ENCODE measurements at places on chromosomes 4 and X. TPM values are rescaled to one million over a fixed set of nuclear protein-coding genes. Genes with fewer than 3 reads are reported as not detected.

Gene TRPC3
- 8.7 TPM for total RNA-seq

Gene TMEM255A
- 1.7 TPM for total RNA-seq

Gene AMELX
- not detected for total RNA-seq

Gene CT45A5
- total RNA-seq, result 0.72 TPM

Gene KIAA0232
- total RNA-seq, result 27.9 TPM

Gene KCNE5
- not detected for total RNA-seq

Gene CXXC4
- 9.6 TPM for total RNA-seq

Gene SULT1B1
- total RNA-seq, result 7.9 TPM

Gene DGKK
- under 0.01 TPM for total RNA-seq

DNA sequence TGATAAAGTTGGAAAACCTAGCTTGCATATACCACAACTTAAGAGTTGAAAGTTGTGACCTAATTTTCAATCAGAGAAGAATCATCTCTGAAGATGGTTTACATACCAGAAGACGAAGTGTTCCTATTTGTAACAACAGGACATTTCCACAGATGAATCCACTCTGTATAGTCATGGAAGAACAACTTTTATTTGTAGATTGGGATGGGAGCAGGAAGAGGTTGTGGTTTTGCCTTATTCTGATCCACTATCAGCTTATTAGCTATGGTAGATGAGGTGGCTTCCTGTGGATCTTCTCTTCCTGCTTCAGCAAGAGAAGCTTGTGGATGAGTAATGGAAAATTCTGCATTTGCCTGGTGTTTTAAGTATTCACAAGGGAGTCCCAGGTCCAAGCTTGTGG, 18.6 kb upstream of the SUPT20HL1 start:
- DNase-seq, result no peak

DNA sequence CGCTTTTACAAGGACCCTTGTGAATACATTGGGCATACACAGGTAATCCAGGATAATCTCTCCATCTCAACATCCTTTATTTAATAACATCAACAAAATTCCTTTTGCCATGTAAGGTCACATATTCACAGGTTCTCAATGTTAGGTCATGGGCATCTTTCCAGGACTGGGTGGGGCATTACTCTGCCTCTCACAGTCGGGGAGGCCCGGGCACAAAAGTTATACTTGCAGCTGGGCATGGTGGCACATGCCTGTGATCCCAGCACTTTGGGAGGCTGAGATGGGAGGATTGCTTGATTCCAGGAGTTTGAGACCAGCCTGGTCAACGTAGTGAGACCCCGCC, 93.7 kb upstream of the AP1S2 start:
- DNase-seq, result no peak

DNA sequence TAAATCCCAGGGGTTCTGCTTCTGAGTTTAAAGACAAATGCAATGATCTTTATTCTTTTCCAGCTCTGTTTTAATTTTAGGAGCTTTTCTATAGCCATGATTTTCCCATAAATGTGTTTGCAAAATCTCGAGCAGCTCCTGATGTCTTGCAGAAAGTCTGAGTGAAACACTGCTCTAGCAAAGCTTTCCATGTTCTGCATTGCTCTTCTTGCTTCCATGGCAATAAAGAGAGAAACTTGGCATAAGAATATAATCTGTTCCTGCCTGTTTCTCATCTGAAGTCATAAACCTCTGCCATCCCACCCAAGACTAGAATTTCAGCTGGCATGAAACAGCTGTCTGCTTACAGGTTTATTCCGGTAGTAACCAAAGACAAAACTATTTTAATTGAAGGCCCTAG, 254.5 kb downstream of the SPRY1 start:
- peak; percentile 89 for DNase-seq

GRCh38 chr4:183182873-183183725, 84.0 kb downstream of the WWC2 start:
- peak; percentile 60 for DNase-seq

DNA sequence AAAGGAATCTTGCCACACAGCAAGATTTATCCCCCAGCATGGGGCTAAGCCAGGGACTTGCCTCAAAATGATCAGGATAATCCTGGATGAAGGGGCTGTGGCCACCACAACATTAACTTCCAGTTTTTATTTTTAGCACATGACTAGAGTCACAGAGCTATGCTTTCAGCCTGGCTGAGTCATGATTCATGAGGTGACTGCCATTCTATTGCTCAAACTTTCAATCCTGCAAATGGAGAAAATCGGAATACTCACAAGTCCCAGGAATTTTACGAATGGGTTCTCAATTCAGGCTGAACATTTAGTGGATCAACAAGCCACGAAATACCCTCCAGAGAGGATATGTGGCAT, 70.7 kb upstream of the HPGD start:
- DNase-seq, result peak; percentile 7

DNA sequence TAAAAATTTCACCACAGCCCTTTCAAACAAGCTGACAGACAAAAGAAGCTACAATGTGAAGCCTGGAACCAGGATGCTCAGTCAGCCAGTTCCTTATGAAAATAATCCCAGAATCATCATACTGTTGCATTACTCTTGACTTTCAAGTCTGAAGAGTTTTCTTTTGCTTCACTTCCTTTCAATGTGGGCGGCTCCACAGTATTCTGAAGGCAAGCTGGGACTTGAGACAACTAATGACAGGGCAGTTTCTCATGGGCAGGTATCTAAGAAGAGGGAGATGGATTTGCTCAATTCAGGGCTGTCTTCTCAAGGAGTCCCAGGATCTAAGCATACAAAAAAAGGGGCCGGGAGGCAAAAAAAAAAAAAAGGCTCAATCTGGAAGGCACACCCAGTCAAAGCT, 173.4 kb downstream of the PAPSS1 start:
- no peak for DNase-seq

- no peak for DNase-seq
Observed at GRCh38 chrX:55738969-55739368, 21.4 kb downstream of the RRAGB start.

DNA sequence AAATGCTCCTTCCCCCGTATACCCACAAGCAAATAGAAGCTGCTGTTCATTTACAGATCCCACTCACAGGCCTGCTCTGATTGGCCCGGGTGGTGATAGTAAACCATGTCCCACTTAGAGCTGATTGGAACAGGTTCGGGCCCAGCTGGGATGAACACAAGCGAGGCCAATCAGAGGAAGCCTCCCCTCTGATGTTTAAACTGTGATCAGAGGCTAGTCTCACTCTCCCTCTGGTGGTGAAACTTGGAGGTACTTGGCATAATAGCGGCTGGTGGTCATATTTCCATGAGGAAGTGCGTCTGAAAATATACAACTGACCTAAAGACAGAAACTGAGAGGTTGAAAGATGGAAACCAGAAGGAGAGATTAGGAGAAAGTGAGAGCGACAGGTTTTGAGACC, 51.5 kb upstream of the TRPC3 start:
- peak; percentile 17 for DNase-seq

- no peak for DNase-seq
Observed at GRCh38 chrX:19947612-19948011, 43.2 kb downstream of the BCLAF3 start.

- no peak for DNase-seq
Observed at GRCh38 chrX:74507191-74507590, 85.9 kb downstream of the SLC16A2 start.

DNA sequence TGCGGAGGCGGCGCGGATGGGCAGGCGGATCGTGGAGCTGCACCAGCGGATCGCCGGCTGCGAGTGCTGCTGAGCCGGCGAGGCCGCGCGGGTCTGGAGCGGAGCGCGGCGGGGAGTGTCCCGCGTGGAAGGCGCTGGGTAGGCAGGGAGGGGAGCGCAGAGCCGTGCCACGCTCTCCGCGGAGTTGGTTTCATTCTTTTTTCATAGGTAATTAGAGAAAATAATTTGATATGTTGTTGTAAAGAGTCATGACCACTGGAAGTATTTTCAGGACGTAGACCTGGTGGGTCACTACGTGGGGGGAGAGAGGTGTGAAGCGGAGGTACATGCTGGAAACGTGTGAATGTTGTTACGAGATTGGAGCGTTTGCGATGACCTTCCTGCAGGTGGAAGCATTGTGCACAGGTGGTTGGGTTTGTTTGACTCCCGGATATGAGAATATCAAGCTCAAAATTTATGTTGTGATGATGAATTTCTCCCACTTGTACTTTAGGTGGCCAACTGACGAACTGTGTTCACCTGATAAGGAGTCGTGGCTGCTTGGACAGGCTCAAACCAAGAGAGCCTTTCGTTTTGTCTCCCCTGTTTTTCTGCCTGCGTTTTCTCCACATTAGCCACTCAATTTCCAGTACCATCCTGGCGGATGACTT, 19.1 kb upstream of the S100P start:
- DNase-seq, result peak; percentile 36

- DNase-seq, result no peak
Observed at GRCh38 chrX:50825825-50826224, 11.8 kb upstream of the SHROOM4 start.

GRCh38 chr4:157421365-157421764, 200.8 kb downstream of the GRIA2 start:
- DNase-seq, result no peak

- no peak for DNase-seq
Observed at GRCh38 chr4:173539986-173540385, 10.0 kb upstream of the HAND2 start.

DNA sequence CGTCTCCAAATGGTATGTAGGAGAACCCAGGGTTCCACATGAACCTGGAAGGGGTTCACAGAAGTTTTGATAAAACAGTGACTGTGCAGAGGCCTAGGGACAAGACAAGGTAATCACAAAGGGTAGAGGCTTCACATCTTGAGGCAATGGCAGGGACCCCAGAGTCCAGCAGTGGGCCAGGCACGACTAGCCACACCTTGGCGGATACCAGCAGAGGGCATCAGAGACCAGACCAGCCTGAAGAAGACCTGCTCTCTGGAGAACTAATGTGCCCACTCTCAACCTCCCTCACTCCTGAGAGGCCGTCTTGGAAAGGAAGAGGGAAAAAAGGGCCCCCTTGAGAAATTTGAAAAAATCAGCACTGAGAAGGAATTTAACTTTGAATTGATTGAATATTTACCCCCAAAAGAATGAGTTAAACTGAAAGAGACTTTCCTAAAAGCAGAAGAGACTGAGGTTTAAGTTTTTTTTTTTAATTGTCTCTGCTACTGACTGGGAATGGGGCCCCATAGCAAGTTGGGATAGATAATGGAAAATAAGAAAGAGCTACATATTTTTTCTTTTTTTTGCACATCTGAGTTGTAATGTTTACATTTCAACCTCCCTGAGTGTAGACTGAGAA, 243.8 kb upstream of the JADE1 start:
- DNase-seq, result no peak

GRCh38 chrX:34563804-34564203, 93.3 kb downstream of the TMEM47 start:
- no peak for DNase-seq

GRCh38 chr4:184647266-184648053, 1.8 kb downstream of the CASP3 start:
- DNase-seq, result no peak

DNA sequence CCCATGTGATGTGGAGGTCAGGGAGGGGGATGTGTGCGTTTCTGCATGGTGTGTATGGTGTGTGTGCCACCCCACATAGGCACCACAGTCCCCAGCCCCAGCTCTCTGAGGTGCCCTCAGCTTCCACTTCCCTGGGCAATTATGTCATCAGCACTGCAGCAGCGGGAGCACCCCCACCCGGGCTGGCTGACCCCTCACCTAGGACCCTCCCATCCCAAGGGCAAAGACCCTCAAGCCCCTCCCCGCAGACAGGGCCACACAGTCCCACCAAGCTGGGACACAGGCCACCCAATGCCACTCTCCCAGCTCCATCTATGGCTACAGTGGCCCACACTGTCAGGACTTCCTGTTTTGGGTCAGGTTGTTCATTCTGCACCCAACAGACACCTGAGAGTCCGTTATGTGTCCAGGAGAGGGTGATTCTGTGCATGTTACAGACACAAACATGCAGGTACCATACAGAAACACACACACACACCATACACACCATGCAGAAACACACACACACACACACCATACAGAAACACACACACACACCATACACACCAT, 75.2 kb downstream of the JAKMIP1 start:
- DNase-seq, result no peak

DNA sequence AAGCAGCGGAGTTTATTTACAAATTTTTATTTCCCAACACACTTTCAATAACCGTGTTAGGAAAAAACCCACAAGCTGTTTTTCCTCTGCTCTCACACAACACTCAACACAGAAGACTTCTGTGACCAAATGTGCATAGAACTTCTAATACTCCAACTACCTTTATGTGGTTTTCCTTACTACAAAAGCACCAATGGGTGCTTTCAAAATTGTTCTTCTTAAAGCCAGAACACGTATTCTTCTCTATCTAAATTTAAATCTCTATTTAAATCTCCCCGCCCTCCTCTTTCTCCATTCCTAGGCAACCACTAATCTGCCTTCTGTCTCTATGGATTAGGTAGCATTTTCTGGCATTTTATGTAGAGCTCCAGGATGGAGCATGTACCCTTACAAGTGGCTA, 90.0 kb downstream of the SHROOM2 start:
- DNase-seq, result no peak

- DNase-seq, result no peak
Observed at GRCh38 chrX:29659911-29660310, 555.5 kb upstream of the MAGEB2 start.

DNA sequence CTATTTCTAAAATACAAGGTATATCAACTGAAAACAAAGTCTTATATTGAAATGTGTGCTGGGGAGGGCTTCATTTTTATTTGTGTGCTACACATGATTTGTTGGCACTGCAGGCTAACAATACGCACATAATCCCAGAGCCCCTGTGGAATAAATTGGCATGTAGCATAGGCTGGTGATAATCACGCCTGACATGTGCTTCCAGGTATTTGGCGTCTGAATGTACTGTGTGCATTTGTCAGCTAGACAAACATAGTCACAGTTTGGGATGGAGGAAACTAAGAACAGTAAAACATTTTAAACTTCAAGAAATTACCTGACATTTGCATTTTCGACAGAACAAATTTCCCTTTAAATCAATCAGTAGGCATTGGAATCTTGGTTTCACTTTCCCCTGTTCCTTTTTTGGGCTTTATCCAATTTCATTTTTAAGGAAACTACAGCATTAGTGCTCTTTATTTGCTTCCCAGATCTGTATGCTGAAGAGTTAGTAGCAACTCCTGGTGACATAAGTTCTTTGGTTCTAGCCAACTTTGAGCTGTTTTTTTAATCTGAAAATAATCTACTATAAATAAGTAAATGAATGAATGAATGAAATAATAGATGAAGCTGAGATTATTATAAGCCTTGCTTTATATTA, 472.3 kb downstream of the PDHA2 start:
- DNase-seq, result no peak

- no peak for DNase-seq
Observed at GRCh38 chr4:10192331-10192730, 75.7 kb upstream of the WDR1 start.

DNA sequence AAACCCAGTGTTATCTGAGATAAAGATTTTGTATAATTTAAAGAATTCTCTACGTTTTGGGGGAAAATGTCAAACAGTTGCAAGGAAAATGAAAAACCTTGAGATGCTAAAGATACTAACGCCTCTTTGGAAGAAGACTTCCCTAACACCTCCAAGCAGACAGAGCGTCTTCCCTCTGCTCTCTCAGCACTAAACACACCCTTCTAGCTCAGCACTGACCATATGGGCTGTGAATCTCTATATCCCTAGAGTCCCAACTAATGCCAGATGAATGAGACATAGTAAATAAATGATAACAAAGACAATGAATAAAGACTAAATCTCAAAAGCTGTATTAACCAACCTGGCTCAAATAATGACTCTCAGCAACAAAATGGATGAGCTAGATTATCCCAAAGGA, 13.3 kb downstream of the FUNDC1 start:
- DNase-seq, result no peak
